ENCODE measurements at places on chromosomes 16 and 17.
A peak's percentile ranks its signal among the peaks of the same experiment; 100 is the strongest.

DNA sequence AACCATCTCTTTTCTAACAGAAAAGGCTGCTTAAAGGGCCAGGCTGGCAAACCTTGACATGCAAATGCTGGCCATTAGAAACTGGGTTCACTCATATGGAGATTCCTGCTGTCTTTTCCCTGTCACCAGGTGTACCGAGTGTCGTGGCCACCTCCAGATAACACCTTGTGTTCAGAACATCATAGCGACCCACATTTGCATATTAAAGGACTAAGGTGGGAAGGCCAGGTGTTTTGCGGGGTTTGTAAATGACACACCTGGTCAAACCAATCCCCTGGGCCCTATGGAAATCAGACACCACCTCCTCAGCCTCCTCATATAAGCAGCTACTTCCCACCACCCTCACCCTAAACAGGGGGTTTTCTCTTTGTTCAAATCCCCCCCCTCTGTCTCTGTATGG is 2.5 kb upstream of the AIPL1 start:
- DNase-seq, result no peak

- no peak for DNase-seq
Observed at GRCh38 chr16:66681676-66682075, 14.9 kb downstream of the CMTM4 start.

DNA sequence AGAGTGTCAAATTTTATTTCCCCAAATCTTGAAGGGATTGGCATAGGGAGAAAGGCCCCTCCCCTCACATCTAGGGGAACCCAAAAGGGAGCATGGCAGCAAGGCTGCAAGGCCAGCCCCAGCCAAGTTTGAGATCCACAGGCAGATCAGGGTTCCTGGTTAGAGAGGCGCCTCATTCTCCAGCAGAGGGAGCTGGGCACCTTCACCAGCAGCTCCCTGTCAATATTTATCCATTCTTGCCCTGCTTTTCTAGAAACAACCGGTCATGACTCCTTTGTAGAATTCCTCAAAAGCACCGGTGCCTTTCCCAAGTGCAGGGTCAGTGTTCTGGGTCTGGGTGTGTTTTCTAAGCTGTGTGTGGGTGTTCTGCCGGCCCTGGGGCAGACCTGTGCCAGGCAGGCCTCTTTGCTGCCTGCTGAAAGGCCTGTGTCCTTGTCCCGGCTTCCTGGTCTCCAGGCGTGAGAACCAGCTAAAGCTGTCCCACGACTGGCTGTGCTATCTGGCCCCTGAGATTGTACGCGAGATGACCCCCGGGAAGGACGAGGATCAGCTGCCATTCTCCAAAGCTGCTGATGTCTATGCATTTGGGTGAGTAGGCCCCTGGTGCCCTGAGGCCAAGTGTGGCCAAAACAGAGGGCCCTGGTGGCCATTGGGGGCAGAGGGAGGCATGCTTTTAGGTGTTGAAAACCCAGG is 21.2 kb upstream of the LGALS9 start:
- DNase-seq, result no peak

GRCh38 chr17:80759377-80759673 is 214.7 kb downstream of the RPTOR start:
- no peak for DNase-seq

- no peak for DNase-seq
Observed at GRCh38 chr17:75316253-75316652, 27.0 kb upstream of the SLC25A19 start.

GRCh38 chr16:58462089-58462488 is 37.9 kb upstream of the NDRG4 start:
- DNase-seq, result no peak

DNA sequence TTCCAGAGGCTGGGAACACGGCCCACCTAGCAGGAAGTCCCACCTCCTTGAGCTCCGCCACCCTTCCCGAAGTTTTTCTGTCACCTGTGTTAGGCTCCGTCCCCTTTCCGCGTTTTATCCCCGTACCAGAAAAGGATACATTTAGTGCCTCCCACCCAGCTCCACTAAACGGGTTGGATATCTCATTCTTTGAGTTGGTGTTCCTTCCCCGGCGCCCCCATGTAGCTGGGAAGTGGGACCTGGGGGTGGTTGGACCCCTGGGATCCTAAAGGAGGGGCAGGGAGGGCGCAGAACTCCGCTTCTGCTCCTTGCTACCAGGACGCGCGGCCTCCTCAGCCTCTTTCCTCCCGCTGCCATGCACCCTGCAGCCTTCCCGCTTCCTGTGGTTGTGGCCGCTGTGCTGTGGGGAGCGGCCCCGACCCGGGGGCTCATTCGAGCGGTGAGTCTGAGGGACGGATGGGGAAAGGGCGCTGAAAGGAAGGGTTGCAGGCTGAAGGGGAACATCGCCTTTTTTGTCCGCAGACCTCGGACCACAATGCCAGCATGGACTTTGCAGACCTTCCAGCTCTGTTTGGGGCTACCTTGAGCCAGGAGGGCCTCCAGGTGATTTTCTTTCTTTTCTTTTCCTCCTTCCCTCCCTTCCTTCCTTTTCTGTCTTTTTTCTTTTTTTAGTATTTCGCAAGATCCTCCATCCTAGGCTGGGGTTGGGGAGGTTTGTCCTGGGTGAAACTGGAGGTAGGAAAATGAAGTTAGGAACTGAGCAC is 669 bp downstream of the RNF167 start:
- DNase-seq, result no peak

GRCh38 chr16:27455700-27456099 is 53.7 kb downstream of the IL21R start:
- DNase-seq, result no peak

DNA sequence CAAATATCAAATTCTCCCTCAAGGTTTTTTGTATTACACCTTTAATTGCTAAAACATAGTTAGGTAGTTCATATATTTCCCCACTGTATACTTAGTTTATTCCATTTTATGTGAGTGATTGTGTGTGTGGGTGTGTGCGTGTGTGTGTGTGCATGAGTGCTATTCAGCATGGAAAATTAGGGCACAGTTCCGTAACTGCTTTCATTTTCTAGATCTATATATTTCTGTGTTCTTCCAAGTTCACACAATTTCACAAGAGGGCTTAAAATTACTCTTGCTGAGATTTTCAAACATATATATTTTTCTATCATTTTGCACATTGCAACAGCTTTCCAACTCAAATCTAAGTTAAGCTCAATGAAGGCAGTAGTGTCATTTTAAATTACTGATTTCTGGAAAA is 782.9 kb upstream of the SOX9 start:
- no peak for DNase-seq

GRCh38 chr17:66783656-66784381 is 51.1 kb upstream of the CACNG5 start:
- no peak for DNase-seq

GRCh38 chr17:27958708-27959381 is 65.7 kb upstream of the LYRM9 start:
- no peak for DNase-seq

DNA sequence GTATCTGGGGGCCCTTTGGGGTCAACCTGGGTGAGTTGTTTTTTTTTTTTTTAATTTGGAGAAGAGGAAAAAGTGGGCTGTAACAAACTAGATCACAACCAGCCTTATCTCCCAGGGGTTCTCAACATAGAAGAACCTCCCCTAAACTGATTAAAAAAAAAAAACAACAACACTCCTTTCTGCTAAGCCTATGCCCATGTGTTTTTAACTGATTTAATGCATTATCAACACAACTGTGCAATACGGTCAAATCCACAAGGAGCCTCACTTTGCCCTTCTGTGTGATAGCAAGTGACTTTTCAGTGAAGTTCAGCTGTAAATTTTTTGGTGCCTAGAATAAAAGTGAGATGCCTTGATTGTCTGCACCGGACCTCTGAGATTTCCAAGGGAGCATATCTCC is 646 bp downstream of the MYH11 start:
- no peak for DNase-seq

DNA sequence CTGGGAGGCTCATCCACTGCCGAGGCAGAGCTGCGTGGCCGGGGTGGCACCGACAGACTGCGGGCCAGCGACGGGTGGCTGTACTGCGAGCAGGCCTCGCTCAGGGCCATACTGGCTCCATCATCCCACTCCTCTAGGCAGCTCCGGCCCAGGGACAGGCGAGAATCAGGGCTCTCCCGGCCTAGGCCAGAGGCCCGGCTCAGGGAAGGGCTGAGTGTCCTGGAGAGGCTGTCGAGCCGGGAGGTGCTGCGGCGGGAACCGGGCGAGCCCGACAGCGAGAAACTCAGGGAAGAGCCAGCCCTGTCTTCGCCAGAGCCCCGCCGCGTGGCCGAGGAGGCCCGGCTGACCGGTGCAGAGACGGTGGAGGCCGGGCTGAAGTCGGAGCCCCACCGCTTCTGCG is 37.4 kb downstream of the PIPOX start:
- DNase-seq, result no peak

DNA sequence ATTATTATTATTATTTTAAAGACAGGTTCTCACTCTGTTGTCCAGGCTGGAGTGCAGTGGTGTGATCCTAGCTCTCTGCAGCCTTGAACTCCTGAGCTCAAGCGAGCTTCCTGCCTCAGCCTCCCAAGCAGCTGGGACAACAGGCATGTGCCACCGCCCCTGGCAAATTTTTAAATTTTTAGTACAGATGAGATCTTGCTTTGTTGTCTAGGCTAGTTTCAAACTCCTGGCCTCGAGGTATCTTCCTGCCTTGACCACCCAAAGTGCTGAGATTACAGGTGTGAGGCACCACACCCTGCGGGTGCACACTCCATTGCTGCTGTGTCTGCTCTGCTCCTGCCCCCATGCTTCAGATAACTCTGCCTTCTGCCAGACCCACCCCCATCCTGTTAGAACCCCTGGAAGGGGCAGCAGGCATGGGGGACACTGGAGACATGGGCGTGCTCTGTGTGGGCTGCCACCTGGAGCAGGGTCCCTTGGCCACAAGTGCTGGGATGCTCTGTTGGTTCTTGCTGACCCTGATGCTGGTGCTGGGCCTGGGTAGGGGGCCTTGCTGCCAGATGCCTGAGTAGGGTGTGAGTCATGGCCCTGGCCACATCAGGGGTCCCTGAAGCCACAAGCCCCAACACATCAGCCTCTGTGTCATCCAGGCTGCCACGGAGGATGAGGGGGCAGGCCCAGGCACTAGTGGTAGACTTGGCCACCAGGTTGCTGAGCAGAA is 2.6 kb downstream of the GGT6 start:
- no peak for DNase-seq

GRCh38 chr17:40496634-40497420 is 4.6 kb downstream of the TNS4 start:
- no peak for DNase-seq

DNA sequence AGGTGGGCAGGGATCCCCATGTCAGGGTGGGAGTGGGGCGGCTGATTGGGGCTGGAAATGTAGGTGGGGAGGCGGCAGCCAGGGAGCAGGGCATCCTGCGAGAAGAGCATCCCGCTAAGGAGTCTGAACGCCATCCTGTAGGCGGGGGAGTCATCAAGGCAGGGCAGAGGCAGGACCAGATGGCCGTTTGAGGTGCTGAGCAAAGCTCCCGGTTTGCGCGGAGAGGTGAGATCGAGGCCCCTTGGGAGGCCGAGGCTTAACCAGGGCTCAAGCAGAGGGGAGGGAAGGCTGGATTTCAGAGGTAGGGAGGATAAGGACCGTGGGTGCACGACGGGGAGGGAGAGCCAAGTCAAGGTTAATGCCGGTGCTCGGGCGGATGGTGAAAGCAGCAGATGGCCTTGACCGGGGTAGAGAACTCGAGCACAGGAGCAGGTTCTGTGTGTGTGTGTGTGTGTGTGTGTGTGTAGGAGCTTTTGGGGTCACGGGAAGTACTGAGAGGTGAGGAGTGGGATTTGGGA is 472 bp upstream of the NME2 start:
- DNase-seq, result no peak

GRCh38 chr17:41617136-41617535 is 4.6 kb upstream of the KRT16 start:
- DNase-seq, result no peak

DNA sequence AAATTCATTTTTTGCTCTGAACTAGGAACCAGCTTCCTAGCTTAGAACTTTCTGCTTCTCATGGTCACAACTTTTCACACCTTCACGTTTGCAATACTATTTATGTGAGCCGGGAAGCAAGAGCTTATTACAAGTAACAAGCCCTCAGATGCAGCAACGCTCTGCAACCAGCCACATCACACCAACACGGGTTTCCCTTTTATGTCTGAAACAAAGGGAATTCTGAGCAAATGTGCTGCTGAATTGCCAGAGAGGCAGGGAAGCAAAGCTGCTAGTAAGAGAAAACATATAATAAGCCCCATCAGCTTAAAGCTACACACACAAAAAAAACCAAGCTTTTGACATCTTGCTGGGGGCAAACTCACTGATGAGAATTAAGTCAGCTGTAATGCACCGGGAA is 122.2 kb downstream of the SLC39A11 start:
- no peak for DNase-seq

GRCh38 chr17:70829876-70830275 is 660.5 kb downstream of the KCNJ2 start:
- no peak for DNase-seq

DNA sequence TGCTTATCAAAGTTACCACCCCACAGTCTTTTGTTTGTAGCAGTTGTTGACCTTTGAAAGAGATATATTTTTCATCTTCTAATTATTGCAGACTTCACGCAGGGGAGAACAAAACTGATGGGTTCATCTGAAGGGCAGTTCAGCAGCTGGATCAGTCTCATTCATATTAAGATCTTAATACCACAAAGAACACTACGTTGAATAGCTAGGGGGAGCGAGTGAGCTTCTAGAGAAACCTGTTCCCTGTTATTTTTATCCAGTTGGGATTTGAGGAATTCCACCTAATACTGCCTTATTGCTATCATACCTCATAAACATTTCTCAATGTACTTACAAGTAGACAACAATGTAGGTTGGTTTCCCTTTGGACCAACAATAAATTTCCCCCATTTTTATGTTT is 306.1 kb upstream of the KIF2B start:
- no peak for DNase-seq

DNA sequence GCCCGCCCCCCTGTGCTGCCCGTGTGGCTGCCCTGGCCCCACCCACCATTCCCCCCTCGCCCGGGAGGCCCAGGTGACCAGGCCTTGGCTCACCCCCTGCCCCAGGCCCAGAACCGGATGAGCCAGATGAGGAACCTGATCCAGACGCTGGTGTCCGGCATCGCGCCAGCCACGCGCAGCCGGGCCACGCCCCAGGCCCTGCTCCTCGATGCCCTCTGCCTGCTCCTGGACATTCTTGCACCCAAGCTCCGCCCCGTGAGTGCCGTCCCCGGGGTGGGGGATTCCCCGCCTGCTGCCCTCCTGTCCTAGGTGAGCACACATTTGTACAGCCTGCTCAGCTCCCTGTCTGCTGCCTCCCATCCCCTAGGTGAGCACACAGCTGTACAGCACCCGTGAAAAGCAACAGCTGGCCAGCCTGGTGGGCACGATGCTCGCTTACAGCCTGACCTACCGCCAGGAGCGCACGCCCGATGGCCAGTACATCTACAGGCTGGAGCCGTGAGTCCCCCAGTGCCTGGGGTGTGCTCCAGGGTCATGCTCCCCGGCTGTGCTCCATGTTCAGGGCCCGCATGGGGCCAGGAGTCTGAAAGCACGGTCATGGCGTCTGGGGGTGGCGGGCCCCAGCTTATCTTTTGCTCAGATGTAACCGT is 4.8 kb downstream of the GNG13 start:
- DNase-seq, result no peak

GRCh38 chr17:7548585-7549400 is at the start of gene TNFSF12:
TNFSF12 (plus strand) TSS chr17:7549058; CDS start chr17:7549154, 96 bp downstream.
- DNase-seq, result peak; percentile 44

- no peak for DNase-seq
Observed at GRCh38 chr16:53848277-53848942, 144.5 kb downstream of the FTO start.

- DNase-seq, result no peak
Observed at GRCh38 chr17:74943808-74944522, 8.3 kb downstream of the OTOP3 start.
